ENCODE measurements at places on chromosomes 7 and 10.

DNA sequence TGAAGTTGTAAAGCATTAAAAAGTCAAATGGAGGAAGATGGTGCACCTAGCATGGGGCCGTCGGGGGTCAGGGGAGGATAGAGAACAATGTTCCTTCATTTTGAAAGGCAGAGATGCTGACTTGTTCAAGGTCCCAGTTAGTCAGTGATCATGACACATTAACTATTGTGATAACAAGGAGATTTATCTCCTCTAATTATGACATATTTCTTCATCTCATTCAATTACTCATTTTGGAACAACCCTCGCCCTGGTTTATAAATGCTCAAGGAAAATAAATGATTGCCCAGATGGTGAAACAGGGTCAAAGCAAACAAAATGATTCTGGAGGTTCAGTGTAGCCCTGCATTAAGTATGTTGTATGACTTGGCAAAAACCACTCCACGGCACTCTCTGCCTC is 106.2 kb downstream of the ITIH5 start:
- DNase-seq = no peak

- no peak for DNase-seq
These were observed 207.9 kb downstream of the CTNNA3 start for GRCh38 chr10:67487906-67488619.

GRCh38 chr10:12389154-12389734 is 39.9 kb downstream of the CAMK1D start:
- no peak for DNase-seq

DNA sequence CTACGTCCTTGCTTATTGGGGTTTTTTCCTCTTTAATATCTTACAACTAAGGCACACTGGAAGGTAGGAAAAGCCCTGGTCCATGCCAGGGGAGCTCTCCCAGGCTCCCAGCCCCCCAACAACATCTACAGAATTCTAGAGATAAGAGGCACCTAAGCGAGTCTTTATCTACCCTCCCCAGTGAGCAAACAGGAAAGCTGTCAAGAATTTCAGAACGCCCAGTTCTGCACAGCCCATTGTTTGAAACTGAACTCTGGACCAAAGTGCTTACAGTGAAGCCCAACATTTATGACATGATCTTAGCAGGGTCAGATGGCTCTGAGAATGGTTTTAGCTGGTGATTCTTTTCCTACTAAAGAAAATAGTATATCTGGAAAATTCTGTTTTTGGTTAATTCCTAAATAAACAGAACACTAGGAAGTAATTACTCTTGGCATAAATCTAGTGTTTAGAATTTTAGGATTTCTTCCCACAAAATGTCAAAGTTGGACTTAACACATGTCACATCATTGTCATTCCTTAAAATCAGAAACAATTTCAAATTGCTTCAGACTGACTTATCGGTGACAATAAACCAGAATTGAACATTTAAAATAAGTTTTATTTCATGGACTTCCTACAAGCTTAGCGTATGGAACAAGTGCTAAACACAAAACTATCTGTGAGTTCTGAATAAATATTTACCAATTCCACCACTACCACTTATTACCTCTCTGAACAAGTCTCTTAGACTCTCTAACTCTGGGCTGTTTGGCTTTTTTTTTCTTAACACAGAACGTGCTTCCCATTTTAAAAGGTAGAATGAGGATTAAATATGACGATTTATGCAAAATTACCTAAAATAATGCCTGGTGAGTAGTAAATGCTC is 31.3 kb upstream of the RNF32 start:
- DNase-seq = no peak

- no peak for DNase-seq
These were observed 235.2 kb downstream of the ZMYND11 start for GRCh38 chr10:370449-370825.

DNA sequence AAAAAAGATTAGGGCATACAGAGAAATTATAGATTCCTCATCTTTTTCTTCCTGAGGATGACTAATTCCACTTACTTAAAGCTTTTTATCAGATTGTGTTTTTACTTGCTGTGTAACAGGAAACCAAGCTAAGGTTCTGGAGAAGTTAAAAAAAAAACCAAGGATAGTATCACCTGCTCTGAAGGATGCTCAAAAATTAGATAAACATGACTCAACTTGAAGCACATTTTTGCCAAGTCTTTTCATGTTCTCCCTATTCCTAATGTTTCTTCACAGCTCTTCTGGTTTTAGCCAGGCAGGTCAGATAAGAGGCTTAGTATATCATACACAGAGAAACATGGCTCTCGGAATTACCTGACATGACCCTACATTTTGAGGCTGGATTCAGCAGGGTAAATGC is 90.3 kb downstream of the CPEB3 start:
- DNase-seq = no peak

DNA sequence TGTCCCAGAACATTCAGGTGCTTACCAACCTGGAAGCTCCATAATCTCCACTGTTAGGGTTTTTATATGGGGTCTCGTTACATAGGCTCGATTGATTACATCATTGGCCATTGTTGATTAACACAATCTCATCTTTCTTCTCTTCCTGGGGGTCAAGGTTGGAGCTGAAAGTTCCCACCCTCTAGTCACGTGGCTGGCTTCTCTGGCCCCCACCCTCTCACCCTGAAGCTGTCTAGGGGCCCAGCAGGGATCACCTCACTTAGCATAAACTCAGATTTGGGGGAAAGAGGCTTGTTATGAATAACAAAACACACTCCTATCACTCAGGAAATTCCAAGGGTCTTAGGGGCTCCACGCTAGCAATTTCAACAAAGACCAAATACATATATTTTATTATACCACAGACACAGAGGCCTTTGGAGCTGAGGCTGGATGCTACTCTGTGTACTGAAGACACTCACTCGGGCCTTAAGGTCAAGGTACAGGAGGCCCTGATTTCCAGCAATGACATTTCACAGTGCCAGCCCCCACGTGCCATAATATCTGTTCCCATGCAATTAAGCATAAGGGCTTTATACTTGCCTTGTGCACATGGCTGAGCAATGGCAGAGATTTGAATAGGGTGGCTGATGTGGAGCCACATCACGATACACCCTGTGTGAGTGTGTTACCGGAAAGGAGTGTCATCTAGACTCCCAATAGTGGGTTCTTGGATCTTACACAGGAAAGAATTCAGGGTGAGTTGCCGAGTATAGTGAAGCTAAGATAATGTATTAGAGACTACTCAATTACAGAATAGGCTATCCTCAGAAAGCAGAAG is 108.2 kb downstream of the COL26A1 start:
- DNase-seq = no peak

DNA sequence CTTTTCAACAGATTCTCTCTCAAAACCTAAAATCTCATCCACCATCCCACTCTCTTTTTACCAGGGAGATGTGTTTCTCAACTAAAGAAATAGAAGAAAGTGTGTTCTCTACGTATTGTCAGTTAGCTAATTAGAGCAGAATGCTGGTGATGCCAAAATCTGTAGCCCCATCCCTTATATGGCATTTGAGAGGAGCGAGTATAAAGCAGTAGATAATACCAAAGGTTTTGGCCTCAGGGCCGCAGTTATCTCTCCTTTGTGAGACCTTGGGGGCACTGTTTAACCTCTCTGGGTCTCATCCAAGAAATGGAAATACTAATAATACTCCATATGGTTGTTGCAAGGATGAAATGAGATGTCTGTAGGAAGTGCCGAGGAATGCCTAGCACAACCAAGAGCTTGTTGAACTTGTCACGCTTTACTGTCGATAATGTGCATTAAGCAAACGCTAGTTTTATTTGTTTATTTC is 456 bp upstream of the DLD start:
- DNase-seq = no peak

GRCh38 chr10:6383096-6383812 is 180.5 kb downstream of the PFKFB3 start:
- no peak for DNase-seq

- no peak for DNase-seq
These were observed 188.7 kb downstream of the PLXNA4 start for GRCh38 chr7:132387596-132387995.

GRCh38 chr7:112855227-112855626 is 65.0 kb upstream of the TMEM168 start:
- no peak for DNase-seq

GRCh38 chr10:21049482-21049881 is 152.4 kb upstream of the NEBL start:
- no peak for DNase-seq

GRCh38 chr7:49852619-49853462 is 79.4 kb downstream of the VWC2 start:
- DNase-seq = peak; percentile 3

DNA sequence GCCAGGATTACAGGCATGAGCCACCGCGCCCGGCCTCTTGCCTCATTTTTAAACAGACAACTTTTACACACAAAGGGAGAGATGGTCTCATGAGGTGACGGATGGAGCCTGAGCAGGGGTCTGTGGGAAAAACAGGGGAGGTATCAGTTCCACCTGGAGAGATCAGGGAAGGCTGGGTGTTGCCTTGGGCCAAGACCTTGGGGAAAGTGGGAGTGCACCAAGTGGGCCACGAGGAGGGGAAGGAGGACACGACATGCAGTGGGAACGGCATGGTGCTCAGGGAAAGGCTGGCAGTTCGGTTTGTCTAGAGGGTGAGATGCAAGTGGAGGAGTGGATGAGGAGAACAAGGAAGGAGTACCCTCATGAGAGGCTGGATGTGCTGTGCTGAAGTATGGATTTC is 8.9 kb upstream of the ZNF777 start:
- DNase-seq = no peak

- DNase-seq = no peak
These were observed 53.1 kb downstream of the APBB1IP start for GRCh38 chr10:26491276-26491675.

DNA sequence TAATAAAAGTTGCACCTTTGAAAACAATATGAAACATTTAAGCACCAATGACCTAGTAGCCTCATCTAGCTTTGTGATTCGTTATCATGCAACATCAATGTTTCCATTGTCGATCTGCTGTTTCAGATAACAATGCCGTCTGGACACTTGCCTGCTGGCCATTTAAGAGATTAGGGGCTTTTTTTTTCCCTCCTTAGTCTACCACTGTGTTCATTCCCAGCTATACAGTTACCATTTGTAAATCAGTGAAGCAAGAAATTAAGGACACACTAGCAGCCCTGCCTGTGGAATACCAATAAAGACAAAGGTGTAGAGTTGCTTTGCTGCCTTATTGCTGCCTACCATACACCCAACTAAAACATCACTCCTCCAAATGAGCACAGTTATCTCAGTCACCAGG is 37.6 kb upstream of the MYO3A start:
- DNase-seq = no peak

GRCh38 chr7:133108023-133108422 is 26.1 kb upstream of the CHCHD3 start:
- no peak for DNase-seq

GRCh38 chr7:69719717-69720116 is 121.4 kb downstream of the AUTS2 start:
- DNase-seq = no peak

DNA sequence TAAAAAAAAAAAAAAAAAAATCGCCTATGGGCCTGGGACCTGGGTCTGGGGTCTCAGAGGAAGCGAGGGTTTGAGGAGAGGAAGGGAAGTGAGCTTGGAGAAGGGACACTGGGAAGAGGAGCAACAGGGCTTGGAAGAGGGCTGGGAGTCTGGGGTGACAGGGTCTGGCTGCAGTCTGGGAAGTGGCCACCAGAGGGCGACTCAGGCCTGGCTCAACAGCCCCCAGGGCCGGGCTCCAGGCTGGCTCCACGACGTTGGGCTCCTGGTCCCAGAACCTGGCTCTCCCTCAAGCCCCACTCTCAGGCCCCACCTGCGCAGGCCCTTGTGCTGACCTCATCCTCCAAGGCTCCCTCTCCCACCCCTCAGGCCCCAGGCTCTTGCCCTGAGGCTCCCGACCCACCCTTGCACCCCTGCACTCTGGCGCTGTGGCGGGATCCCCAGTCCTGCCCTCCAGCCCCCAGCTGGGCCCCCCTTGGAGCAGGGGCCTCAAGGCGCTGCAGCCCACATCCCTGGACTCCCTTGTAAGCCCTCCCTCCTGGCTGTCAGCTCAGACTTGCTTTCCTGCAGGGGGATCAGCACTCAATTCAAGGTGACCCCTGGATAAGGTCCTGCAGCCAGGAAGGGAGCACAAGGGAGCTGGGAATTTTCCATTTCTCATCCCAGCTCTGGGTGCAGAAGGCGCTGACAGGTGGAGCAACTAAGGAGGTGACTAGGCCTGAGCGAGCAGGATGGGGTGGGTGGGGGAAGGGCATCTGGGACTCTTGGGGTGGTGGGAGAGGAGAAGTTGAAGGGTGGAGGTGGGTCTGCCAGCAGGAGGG is 5.4 kb upstream of the SPACDR start:
- DNase-seq = peak; percentile 77

- no peak for DNase-seq
These were observed 34.1 kb downstream of the DAGLB start for GRCh38 chr7:6413637-6414036.
